ENCODE measurements at places on chromosomes 12 and 14.

- no peak for DNase-seq
Measured at GRCh38 chr14:80379035-80379434, 167.7 kb upstream of the DIO2 start.

GRCh38 chr14:35201066-35201465 lies 78.7 kb downstream of the PRORP start:
- no peak for DNase-seq

- DNase-seq: no peak
Measured at GRCh38 chr12:112149596-112149995, 24.2 kb downstream of the TRAFD1 start.

- DNase-seq: no peak
Measured at GRCh38 chr12:71748081-71748850, 6.4 kb upstream of the RAB21 start.

DNA sequence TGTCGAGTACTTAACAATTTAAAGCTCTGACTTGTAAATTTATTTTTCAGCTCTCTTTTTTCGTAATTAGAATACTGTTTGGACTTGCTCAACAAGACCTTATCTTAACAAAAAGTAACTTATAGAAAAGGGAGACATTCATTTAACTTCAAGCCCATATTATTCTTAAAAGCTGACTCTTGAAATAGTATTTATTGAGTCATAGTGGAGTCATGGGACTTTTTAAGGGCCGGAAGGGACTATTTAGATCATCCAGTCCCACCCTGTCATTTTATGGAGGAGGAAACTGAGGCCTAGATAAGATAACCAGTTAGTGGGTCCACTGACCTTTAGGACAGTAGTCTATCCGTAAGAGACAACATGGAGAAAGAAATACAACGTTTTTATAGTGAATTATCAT lies 1.5 kb downstream of the RAP1B start:
- peak; percentile 46 for DNase-seq

GRCh38 chr14:75242546-75243273 lies 35.9 kb upstream of the FOS start:
- DNase-seq: peak; percentile 88

- DNase-seq: no peak
Measured at GRCh38 chr14:102691763-102692162, 85.5 kb upstream of the TRAF3 start.

DNA sequence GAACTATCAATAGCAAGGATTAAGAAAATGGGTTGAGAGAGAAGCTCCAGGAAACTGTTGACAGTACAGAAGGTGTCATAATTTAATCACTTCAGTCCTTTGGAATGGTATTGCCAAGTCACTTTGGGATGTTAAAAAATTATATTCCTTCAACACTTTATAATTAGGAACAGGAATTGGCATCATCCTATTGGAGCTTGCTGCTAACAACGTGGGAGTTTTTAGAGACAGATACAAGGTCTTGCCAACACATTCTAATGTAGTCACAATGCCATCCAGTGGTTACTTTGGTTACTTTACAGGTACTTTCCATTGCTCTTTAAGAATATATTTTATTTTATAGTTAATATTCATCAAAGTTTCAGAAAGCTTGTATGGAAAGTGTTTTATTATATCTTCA lies 310.1 kb downstream of the SYT1 start:
- peak; percentile 87 for DNase-seq

GRCh38 chr14:76501156-76501720 lies 125.3 kb downstream of the ESRRB start:
- DNase-seq: no peak

- no peak for DNase-seq
Measured at GRCh38 chr14:29857551-29857950, 70.1 kb downstream of the PRKD1 start.

- peak; percentile 1 for DNase-seq
Measured at GRCh38 chr14:59964251-59965007, 44.5 kb downstream of the LRRC9 start.

DNA sequence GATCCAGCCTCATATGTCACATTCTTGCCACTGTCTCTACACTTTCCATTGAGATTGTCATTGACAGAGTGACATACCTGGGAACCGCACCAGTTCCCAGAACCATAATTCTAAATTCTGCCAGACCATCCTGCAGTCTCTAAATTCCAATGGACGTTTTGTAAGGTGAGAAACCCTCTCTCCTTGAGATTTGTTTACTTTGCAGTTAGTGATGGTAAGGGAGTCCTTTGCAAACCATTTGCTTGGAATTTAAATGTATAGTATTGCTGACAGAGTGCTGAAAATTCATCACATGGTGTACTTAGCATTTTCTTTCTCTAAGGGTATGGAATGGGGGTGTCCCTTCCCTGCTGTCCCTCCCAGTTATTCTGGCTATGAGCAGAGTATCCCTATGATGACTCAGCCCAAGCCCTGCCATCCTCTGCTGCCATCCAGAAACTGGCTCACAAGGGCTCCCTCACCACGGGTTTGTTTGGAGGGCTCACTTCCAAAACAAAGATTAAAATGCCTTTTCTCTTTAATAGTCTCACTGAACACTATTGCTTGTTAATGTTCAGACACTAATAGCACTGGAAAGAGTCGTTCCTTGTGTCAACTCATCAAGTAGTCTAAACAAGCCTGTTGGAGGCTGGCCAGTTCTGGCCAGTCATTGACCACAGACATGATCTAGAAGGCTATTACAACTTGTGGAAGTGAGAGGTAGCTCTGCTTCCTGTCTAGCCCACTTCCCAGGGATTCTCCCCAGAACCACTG lies 129.0 kb upstream of the HMGA2 start:
- peak; percentile 92 for DNase-seq

DNA sequence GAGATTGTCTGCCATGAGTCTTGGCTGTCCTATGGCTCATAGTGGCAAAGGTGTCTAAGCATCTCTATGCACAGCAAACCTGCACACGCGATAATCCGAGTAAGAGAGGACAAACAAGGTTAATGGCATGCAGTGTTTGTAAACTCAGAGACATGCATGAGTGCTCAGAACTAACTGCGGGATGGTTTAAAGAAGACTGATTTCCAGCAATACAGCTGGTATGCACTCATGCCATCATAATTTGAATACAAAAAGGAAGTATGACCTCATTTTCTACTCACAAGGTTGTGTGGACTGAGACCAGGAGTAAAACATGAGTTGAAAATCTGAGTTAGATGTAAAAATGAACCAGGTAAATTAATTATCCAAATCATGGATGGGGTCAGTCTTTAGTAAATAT lies 16.6 kb upstream of the TCP11L2 start:
- DNase-seq: no peak

GRCh38 chr12:89140602-89141238 lies 211.6 kb downstream of the DUSP6 start:
- peak; percentile 60 for DNase-seq

GRCh38 chr14:104816616-104816884 lies 15.6 kb downstream of the ZBTB42 start:
- DNase-seq: no peak

DNA sequence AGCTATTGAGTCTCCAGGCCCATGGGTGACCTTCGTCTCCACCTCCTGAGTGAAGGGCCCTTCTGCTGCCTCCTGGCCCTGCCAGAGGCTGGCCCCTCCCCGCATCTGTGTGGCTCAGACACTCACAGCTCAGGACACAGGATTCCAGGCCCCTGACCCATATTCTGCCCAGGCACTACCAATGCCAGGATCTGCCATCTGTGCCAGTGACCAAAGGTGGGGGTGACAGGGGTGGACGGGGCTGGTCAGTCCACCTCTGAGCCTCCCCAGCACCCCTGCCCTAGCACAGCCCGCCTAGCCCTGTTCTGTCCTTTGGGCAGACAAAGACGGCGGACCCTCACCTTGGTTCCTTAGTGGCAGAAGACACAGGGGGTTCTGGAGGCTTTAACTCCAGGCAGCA lies 2.8 kb downstream of the ASB2 start:
- no peak for DNase-seq

GRCh38 chr12:131049549-131050339 lies 96.0 kb downstream of the ADGRD1 start:
- DNase-seq: no peak

DNA sequence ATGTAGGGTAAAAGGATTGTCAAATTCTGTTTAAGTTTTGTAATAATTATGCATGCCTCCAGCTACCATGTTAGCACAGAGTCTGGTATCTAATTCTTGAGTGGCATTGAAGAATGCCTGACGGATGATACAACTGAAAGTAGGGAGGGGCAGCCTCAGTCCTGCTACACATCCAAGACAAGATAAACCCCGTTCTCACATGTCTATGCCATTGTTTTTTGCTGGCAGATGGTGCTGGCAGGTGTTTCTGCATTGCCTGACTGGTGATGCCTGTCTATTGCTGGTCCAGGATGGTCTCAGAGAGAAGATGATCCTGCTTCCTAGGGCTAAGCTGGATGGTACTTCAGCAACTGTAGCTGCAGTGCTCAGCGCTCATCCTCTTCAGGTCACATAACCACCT lies 245.8 kb upstream of the NAV3 start:
- no peak for DNase-seq

DNA sequence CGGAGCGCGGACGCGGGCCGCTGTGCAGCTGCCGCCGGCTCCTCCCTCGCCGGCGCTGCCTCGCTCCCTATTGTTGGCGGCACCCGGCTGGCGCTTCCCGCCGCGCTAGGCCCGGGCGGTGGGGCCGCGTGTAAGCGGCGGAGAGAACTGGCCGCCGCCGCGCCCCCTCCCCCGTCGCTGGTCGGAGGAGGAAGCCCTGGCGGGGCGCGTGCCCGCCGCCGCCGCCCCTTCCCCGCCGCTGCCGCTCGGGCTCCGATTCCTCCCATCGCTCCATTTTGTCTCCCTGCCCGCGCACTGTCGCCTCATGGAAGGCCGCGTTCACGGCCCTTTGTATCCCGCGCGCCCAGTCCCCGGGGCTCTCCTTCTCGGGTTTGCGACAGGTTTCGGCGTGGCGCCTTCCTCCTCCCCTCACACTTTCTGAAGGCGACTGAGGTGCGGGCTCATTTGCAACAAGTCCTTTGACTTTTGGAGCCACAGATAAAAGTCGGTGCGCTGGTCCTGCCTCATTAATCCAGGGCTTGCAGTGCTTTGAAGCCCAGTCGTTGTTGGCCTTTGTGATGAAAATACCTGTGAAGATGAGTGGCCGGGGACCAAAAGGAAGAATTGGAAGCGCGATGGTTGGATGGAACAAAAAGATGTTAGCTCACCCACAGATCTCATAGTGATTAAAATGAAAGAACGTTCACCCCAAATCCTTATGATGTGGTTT lies 707 bp downstream of the CPSF6 start:
- DNase-seq: peak; percentile 22

Measured in fibroblast of pulmonary artery (primary cell).